ENCODE measurements at places on chromosomes 11 and 22. TPM values are rescaled to one million over a fixed set of nuclear protein-coding genes. Genes with fewer than 3 reads are reported as not detected.

CHRM1 gene
- not detected for total RNA-seq

SHISA8 gene
- total RNA-seq = not detected

SULT4A1 gene
- not detected for total RNA-seq

SOX10 gene
- not detected for total RNA-seq

CCDC87 gene
- 0.43 TPM for total RNA-seq

WNT7B gene
- not detected for total RNA-seq
